ENCODE measurements at places on chromosomes 4 and X.

GRCh38 chr4:155025762-155026457 lies 182.5 kb upstream of the NPY2R start:
- no peak for DNase-seq

DNA sequence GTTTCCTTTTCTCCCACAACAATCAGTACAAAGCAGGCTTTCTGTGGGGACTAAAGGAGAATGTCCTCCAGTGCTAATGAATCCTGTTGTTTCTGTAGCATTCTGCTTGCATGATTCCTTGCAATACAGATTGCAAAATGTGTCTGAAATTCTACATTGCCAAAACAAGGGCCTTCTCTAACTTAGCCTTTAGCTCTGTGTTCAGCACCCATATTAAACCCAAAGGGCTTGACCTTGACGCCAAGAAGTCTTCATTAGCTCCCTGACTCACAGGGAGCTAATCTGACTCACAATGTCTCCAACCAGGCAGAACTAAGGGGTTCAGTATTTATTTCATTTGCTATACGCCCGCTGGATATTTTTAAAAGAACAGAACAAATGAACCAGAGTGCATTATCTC lies 241.4 kb upstream of the CLNK start:
- no peak for DNase-seq

DNA sequence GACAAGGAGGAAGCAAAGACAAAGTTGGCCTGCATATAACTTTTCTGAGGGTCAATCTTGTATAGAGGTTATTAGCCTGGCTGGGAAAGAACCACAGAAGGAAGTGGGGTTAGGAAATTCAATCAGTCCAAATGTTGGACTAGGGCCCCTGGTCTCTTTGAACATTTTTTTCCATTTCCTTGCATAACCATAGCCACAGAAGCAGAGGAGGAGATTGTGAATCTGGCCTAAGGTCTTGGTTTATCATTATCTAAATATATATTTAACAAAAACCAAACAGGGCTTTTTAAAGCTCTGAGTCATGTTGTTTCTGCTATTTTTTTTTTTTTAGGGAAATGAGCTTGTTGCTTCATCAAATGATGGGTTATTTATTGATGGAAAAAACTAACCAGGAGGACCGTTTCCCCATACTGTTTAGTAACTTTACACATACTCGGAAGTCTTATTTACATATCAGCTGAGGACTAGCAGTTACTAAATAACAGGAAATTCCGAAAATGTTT lies 97.7 kb upstream of the ACSL4 start:
- DNase-seq = no peak

GRCh38 chr4:55318175-55319129 lies 27.6 kb upstream of the SRD5A3 start:
- DNase-seq = no peak
